ENCODE measurements at places on chromosomes 5 and 9.

- no peak for DNase-seq
Observed at GRCh38 chr5:84032324-84032723, 311.7 kb upstream of the HAPLN1 start.

DNA sequence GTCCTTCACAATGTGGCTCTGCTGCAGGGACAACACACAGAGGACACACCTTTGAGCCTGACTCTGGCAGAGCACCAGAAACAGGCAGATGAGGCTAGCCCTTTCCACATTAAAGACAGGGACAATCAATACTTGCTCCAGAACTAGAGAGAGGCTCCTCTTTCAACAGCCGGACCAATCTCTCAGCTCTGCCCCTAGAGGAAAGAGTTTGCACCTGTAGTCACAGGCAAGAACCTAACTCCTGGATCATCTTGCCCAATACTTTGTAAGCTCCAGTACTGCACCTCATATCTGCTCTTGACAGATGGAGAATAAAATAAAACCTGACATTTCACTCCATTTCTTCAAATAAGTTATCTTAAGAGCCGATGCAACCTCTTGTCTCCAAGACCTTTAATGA, 52.1 kb downstream of the EPB41L4A start:
- DNase-seq = no peak

GRCh38 chr5:90111364-90112032, 298.1 kb downstream of the CETN3 start:
- DNase-seq = no peak

DNA sequence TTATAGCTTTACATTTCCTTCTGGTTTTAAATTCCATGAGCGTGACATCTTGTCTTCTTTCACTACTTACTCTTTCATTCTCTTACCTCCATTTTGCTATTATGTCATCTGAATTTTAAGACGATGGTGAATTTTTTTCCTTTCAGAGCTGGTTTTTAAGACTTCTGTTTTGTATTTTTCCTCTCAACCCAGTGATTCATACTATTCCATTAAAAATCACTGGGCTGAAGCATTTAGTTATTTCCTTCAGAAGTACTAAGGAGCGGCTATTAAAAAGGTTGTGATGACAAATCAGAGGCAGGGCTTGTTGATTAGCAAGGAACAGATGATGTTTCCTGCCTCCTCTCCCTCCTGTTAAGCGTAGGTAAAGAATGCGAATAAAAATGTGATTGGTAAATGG, 16.5 kb downstream of the AGXT2 start:
- DNase-seq = no peak

GRCh38 chr9:121297389-121297788, 29.4 kb downstream of the GSN start:
- no peak for DNase-seq

DNA sequence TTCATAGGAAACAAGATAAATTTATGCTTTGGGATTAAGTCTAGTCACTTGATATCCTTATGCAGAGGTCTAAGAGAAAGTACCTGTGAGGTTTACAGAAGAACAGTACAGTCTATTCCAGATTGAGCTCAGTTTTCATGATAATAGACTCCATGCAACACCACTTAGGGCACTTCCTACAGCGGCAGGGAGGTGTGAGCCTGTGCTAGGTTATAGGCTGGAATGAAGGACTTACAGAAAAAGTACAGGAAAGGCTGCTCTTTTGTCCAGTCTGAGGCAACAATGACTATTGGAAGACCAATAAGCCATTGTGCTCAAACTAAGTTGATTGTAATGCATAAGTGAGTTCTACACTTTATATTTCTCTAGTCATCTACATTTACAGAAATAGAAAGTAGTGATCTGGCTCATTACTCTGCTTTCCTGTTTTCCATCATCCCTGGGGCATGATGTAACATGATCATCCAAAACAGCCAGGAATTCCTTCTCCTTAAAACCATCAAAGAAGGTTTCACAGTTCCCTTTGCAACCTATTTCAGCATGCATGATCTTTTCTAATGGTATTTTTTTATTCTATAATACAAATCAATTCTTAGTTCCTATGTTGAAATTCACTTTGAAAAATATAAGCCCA, 322.8 kb downstream of the SLF1 start:
- DNase-seq = no peak

DNA sequence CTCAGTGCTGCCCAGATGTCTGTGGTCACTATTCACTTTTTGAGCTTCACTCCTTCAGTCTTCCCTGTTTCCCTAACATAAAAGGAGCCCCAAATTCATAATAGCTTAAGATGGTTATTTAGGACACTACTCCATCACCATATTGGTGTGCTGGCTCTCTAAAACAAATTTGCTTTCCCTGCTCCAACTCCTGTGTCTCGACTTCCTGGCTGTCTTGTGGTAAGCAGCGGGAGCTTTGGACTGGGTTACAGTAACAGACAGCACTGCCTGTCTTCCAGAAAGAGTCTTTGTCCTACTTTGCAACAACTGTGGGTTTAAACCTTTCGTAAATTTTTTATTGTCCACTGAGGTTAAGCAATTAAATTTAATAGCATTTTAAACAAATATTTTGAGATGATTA, 389.4 kb downstream of the CDH9 start:
- DNase-seq = no peak

- no peak for DNase-seq
Observed at GRCh38 chr9:12759761-12760160, 15.1 kb upstream of the LURAP1L start.

- no peak for DNase-seq
Observed at GRCh38 chr9:91558879-91559278, 135.2 kb upstream of the NFIL3 start.

GRCh38 chr9:95516734-95517558, at the start of gene PTCH1:
TSS of gene PTCH1 (minus strand) at chr9:95516971.
- peak; percentile 35 for DNase-seq

- DNase-seq = no peak
Observed at GRCh38 chr9:16515207-16515606, 355.3 kb downstream of the BNC2 start.

DNA sequence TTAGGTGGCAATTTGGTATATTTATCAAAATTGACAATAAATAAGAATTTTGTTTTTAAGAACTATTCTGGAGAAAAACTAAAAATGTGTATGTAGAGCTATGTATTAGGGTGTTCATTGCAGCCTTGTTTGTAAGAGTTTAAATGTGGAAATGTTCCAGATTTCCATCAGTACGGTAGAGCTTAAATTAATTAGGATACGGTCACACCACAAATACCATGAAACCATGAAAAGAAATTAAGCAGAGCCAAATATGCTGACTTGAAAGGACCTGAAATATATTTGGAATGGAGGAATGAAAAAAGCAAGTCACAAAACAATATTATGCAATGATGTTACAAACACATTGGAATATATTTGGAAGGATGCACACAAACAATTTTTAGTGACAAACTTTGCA, 64.6 kb downstream of the ACTBL2 start:
- DNase-seq = no peak

DNA sequence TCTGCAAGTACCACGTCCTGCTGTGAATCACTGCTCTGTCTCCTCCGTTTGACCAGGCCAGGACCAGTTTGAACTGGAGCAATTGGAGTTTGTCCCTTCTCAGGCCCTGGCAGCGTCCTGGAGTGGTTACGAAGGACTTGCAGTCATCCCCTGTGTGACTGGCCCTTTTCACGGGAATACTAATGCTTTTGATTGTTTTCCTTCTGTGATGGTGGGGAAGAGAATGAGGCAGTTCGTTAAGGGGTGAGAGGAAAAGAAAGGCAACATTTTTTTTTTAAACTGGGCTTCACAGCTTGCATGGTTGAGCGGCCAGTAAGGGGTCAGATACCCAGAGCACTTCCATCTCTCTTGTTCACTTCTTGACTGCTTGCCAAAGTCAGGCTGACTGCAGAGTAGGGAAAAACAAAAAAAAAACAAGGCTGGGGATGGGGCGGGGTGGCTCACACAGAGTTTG, 153.5 kb upstream of the STK32A start:
- DNase-seq = no peak

GRCh38 chr5:15610216-15610615, 110.2 kb downstream of the FBXL7 start:
- no peak for DNase-seq

DNA sequence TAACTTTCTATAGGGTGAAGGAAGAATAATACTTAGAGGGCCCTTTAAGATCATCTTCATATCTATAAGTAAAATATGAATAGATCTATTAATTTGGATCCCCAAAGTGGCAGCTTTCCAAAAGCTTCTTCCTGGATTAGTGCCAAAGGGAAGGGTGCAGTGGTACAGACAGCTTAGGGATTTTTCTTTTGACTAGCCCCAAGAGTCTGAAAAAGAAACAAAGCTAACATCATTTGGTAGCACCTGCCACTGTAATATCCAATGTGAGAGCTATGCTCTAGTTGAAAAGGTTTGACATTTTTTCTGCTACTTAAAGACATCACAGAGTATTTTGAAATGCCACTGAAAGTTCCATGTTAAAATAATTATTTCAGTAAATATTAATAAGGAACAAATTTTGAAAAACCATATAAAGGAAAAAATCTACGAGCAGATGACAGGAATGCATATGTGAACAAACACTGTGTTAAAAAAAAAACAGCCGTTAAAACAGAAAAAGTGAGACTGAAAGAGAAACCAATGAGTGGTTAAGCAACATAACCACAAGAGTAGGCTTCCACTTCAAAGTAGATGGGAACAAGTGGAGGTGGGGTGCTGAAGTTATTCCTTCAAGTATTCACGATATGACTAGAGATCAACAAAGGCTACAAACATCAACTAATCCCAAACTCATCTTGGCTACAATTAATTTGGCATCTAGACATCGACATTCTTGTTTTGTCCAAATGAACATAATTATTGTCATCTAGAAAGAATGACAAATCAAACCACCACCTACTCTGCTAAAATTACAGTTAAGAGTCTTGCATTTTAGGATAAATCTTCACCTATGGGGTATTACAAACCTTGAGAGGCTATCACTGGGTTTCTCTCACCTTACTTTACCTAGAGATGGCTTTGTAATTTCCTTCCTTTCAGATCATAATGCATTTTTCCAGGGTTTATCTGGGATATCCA, 137.5 kb downstream of the CPLANE1 start:
- no peak for DNase-seq

GRCh38 chr9:9214066-9214465, 1398.7 kb downstream of the PTPRD start:
- DNase-seq = no peak

DNA sequence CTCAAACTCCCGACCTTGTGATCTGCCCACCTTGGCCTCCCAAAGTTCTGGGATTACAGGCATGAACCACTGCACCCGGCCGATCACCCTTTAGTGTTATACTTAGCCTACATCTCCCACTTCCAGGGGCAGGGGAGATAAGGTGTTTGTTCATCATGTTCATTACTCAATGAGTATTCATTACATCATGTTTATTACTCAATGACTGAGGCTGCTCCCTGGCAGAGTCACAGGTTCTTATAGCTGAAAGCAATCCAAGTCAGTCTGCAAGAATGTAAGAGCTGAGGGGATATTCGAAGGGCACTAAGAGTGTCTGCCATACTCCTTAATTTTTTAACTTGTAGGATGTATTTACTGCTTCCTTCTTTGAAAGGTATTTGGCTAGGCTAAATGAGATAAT, 214.2 kb downstream of the SPATA31D1 start:
- DNase-seq = no peak

- DNase-seq = no peak
Observed at GRCh38 chr5:36741128-36741527, 134.7 kb downstream of the SLC1A3 start.

DNA sequence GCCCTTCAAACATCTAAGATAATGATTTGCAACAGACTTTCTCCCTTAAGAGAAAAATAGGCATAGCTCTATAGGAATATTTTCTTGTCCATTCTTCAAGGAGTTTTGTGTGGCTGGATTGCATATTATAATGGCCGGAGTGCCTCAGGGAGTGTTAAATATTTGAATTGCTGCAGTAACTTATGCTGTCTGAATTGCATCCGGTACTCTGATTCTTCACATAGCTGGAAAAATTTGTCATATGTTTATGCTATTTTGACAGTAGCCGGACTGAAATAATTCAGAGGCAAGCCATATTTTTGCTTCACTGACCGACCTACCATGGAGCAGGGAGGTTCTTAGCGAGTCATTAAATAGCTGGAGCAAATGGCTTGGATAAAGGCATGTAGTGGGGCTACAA, 621.0 kb downstream of the ACTL7B start:
- no peak for DNase-seq

DNA sequence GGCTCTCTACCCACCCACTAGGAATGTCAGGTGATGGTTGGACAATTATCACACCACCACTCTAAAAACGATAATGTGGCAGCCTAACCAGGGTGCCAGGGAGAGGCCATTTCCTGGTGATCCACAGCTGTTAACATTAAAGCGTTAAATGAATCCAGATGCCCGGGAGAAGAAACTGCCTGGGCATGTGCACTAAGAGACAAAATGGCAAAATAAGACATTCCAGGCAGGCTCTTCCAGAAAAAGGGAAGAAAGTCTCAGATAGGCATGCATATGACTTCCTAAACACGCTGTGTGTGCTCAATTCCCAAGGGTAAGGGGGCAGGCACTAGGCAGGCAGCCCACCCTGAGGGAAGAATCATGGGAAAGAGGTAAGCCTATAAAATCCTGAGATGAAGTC, 4.6 kb upstream of the TXN start:
- DNase-seq = no peak

DNA sequence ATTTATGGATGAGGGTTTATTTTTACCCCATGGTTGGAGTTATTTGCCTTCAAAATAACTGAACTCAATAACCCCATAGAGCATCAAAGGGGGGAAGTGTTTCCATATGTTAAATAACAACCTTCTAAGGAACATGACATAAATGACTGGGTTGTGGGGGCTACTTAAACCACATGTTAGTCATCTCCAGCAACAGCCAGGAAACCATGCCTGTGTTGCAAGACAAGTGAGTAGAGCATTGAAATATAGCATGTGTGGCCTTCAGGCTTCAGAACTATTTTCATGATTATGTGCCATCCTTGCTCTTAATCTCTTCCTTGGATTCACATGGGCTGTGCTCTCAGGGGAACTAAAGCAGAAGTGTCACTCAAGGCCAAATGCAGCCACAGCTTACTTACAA, 431.2 kb downstream of the AGTPBP1 start:
- no peak for DNase-seq

DNA sequence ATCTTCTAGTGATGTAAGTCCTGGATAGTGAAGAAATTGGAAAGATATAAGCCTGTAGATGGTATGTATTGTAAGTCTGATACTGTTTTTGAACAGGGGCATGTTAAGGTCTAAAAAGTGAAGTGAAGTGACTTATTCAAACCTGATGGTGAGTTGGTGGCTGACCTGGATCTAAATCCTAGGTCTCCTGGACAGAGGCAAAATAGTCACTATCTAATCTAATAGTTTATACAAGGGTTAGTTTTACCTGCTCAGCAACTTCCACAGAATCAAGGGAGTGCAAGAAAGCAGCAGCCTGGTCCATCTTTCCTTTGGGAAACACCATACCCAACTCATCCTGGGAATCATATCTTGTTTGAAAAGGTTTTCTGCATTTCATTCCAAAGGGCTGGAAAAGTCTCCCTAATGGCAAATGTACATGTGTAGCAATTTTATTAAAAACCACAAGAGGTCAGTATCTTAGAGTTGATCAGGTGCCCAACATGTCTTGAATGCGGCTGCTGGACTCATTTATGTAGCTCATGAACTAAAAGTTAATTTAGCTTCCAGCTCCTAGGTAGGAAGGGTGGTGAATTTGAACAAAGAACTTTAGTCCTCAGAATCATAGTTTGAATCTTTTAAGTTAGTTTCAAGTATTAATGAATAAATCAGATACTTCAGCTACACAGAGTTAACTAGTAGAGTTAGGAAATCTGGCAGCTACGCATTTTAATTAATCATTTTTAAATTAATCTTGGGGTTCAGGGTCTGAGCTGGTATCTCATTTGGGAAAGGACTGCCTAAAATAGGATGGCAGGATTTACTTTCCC, 26.0 kb downstream of the SKP2 start:
- DNase-seq = no peak

Data from D721Med (cell line).